Heart left ventricle (tissue), 16 donors: ENCODE measurements at places on chromosomes 13 and 19. TPM values are rescaled to one million over a fixed set of nuclear protein-coding genes. Genes with fewer than 3 reads are reported as not detected.

The COMP gene
- total RNA-seq, result 0.23 TPM

DNA sequence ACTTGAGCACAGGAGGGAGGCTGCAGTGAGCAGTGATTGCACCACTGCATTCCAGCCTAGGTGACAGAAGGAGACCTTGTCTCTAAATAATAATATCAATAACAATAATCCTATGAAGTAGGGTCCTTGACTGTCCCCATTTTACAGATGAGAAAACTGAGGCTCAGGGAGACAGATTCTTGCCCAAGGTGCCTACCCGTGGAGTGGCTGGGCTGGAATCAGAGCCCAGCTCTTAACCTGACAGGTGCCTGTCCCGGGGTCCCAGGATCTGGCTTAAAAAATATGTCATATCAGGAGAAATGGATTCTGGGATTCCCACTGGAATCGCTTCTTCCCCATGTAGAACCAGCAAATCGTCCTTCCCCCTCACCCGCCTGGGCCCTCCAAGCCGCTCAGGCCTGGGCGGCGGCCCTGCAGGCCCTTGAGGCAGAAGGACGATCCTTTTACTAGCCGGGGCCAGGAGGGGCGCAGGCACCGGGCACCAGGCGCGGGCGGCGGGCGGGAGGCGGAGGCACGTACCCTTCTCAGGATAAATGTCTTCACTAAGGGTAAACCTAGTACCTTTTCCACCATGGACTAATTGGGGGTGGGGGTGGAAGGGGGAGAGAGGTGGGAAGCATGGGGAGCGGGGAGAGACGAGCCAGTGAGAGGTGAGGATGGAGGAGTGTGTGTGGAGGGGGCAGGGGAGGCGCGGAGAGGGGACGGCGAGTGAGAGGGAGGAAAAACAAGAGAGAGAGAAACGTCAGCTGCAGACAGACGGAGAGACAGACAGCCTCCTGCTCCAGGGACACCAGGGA lies 60.6 kb downstream of the COLGALT1 start:
- peaks cover 4% of the 10 kb centered on the region for H3K4me1 ChIP-seq
- peaks cover 7% of the 10 kb centered on the region for H3K27me3 ChIP-seq
- no peak overlapping the region for H3K27ac ChIP-seq
- no peak for DNase-seq
- H3K4me3 ChIP-seq, result no peak overlapping the region

The NOTCH3 gene
- total RNA-seq, result 54.9 TPM

- H3K27ac ChIP-seq, result no peak overlapping the region
- no peaks in the 10 kb centered on the region for H3K36me3 ChIP-seq
- DNase-seq, result no peak
- H3K4me1 ChIP-seq, result no peaks in the 10 kb centered on the region
- no peaks in the 10 kb centered on the region for H3K27me3 ChIP-seq
- H3K4me3 ChIP-seq, result no peak overlapping the region
Measured at GRCh38 chr13:36859259-36859658, 40.2 kb downstream of the RFXAP start.
